ENCODE measurements at places on chromosomes 11 and 22.

GRCh38 chr22:39375646-39376045 is 23.9 kb upstream of the TAB1 start:
- no peak for DNase-seq

DNA sequence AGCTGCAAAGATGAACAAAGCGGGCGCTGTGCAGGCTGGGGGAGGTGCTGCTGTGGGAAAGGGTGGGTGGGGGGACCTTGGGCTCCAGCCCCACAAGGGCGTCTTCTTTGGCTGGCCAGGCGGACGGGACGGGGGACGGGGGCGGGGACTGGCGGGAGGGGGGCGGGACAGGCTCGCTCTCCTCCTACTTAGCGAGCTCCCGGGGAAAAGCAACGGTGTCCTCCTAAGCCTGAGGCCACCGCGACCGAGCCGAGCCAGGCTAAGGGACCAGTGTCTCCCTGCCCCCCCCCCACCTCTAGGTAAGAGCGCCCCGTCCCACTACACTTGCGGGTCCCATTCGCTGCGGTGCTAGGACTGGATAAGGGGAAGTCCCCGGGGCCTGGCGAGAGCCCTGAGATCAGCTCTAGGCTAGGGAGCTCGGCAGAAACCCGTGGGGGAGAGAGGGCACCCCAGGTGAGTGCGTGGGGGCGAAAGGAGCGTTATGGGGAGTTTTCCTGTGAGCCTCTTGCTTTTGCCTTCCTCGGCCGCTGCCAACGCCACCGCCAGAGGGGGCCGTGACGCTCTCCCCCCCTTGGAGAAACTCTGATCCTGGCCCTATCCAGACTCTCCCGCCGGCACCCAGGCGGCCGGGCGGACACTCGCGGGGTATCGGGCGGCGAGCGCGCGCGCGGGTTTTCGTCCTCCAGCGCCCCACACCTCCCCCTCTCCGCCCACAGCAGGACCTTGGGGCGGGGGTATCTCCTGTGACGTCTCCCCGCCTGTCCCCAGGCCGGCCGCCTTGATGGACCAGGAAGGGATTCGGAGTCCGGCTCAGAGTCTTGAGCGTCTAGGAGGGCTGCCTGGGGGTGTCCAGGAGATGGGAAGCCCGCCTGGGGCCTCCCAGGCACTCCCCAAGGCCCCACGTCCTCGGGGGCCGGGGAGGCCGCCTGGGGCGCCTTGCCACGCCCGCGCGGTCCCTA is at the start of gene PHLDB1:
Gene PHLDB1 (plus strand): TSS at position 215 of the 959 bp plus-strand sequence. CDS start 6,222 bp downstream, outside the sequence.
- DNase-seq = peak; percentile 69

- DNase-seq = no peak
Observed at GRCh38 chr11:23406131-23406819, 546.0 kb upstream of the CCDC179 start.

GRCh38 chr22:44625981-44626687 is 75.9 kb upstream of the PRR5 start:
- peak; percentile 76 for DNase-seq

- peak; percentile 99 for DNase-seq
Observed at GRCh38 chr11:117907276-117908108, 21.7 kb downstream of the TMPRSS13 start.

GRCh38 chr11:2507945-2508749 is 63.3 kb downstream of the KCNQ1 start:
- DNase-seq = no peak

DNA sequence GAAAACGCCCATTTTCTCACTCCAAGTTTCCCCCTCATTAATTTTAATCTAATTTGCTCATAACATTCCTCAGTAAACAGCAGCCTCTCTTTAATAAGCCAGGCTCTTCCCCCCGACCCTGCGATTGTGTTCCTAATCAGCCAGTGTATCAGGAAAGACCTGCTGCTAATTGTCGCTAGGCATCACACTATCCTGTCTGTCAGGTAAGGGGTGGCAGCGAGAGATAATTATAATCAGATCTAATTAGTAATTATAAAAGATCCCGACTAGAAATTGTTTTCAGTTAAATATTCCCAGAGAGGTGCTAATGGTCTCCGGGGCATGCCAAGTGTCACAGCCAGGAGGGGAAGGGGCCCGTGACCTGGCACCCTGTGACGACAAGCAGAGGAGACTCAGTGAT is 142.8 kb downstream of the ST3GAL4 start:
- no peak for DNase-seq

DNA sequence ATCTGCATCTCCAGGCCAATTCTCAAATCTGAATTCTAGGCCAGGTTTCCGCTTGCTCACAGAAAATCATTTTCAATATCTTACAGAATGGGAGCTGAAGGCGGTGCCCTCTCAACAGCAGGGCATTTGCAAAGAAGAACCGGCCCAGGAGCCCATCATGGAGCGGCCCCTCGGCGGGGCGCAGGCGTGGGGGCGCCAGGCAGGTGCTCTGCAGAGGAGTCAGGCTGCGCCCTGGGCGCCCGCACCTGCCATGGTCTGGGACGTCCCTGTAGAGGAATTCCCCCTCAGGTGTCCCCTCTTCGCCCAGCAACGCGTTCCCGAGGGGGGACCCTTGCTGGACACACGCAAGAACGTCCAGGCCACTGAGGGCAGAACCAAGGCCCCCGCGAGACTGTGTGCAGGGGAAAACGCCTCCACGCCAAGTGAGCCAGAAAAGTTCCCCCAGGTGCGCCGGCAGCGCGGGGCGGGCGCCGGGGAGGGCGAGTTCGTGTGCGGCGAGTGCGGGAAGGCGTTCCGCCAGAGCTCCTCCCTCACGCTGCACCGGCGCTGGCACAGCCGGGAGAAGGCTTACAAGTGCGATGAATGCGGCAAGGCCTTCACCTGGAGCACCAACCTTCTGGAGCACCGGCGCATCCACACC is 11.5 kb downstream of the ZNF74 start:
- DNase-seq = no peak

- peak; percentile 61 for DNase-seq
Observed at GRCh38 chr11:11669233-11669846, 47.5 kb upstream of the GALNT18 start.

DNA sequence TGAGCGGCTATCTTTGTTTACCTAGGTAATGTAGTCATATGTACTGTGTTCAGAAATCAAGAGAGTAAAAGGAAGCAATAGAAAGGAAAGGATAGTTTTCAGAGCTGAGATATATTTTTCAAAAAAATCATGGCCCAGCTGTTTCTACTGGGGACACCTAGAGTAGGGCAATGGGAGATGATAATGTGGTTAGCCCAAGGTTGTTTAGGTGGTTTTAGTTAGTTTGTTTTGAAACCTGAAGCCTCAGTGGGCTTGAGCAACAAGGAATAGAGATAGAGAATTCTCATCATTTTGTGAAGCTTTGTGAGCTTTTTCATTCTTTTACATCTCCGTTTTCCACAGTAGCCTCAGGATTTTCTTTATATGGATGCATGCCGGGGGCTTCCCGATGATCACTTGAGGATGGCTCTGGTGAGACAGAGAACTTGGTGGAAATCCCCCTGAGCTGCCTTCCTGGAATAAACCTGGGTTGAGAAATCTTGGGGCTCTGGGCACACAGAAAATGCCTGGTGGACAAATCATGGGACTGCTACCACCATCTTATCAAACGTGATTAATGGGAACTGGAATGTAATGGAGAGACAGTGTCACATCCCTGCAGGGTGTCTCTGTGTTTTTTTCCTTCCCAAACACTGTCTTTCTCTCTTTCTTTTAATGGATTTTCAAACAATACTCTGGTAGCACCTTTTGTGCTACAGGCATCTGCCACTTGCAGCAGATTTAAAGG is 49.0 kb downstream of the ARHGAP42 start:
- DNase-seq = peak; percentile 28

- no peak for DNase-seq
Observed at GRCh38 chr11:111798279-111798678, 32.1 kb upstream of the PPP2R1B start.

DNA sequence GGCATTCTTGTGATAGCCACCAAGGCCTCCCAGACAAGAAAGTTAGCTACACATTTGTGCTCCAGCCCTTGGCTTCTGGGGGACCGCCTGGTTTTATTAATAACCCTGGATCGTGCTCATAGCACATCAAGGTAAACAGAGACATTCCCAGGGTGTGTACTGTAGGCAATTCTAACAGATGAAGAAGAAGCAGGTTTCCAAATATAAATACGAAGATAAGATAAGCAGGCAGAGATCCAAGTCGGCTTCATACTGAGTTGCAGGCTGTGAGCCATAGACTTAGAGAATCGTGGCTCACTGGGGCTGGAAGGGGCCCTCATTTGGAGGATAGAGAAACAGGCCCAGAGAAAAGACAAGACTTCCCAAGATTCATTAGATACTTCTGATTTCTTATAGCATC is 131.4 kb downstream of the TENM4 start:
- DNase-seq = no peak

- DNase-seq = peak; percentile 22
Observed at GRCh38 chr11:69801513-69802335, 17.5 kb downstream of the FGF3 start.

DNA sequence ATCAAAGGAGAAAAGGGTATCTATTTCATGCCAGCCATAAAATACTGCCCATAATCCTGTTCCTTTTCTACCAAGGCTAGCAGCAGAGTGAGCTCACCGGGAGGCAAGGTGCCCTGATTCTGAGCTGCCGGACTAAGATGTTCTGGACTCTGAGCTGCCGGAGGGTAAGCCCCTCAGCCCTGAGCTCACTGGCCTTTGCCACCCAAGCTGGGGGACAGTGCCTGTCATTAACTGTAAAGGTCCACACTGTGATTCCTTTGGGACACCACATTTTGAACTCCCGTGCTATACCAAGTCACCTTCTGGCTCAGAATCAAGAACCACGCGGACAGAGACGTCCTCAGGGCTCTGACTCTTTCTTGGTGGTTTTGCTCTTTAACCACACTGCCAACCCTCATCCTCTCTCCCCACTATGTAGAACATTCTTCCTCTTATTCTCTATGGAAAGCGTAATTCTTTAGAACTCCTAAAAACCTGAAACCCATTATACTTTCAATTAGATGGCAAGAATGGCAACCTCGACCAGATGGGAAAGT is 88.4 kb upstream of the BID start:
- DNase-seq = no peak
